ENCODE measurements at places on chromosomes 5 and 9. TPM values are rescaled to one million over a fixed set of nuclear protein-coding genes. Genes with fewer than 3 reads are reported as not detected.

SEC16A gene
- 39.9 TPM for total RNA-seq

TAF1L gene
- under 0.01 TPM for total RNA-seq

PCAT7 gene
- total RNA-seq = under 0.01 TPM

DNA sequence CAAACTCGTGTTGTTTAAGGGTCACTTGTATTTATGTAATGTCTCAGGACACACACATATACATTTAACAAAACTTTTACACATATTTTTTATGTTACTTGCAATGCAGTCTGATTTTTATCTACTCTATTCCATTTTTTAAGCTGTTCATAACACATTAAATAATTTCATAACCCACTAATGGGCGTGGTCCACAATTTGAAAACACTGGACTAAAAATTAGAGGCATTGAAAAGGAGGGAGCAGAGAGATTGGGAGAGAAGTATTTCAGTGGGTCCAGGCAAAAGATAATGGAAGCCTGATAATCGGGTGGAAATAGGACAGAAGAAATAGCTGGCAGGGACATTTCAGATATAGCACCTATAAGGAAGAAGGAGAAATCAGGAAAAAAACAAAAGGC lies 597.3 kb upstream of the CLINT1 start:
- no peak for DNase-seq

DNA sequence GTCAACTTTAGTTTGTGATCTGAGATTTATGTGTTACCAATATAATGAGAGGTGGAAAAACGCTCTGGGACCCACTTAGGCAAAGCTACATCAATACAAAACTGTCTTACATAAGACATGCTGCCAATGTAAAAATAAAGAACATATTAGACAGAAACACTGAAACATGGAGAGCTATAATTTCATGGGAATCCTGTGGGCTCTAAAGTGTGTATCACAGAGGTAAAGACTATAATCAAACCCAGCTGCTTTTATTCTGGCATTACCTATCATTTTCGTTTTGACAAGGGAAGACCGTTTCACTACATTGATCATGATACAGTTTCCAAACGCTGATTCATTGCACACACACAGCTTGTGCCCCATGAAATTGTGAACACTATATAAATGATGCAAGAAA lies 400.5 kb upstream of the TUSC1 start:
- DNase-seq = no peak

FOXD4L6 gene
- under 0.01 TPM for total RNA-seq

DNA sequence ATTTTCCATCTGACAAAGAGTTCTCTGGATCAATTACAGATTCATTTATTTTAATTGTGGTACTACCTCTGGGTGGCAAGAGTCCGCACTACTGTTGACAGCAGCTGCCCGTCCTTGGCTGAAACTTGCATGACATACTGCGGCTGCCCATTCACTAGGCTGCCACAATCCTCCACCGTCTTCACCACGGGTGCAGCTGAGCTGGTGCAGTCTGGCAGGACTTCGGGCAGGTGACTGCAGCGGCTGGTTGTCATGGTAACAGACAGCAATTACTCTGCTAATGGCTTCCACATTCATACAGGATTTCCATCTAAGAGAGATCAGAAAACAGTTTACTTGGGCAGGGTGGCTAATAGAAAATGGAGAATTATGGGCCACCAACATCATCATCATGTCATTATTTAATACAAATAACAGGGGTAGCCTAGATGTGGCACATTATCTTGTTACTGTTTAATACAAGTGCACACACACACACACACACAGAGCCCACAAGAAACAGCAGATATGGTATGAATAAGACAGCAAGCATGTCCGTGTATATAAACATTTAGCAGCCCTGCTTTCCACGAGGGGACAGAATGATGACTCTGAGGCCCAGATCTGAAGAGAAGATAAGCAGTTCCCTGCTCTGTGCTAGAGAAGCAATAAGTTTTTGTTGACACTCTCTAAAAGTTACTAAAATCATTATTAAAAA lies 112.3 kb downstream of the MARCHF3 start:
- DNase-seq = no peak

TIMD4 gene
- total RNA-seq = not detected

CCNO gene
- total RNA-seq = under 0.01 TPM

Data from hematopoietic multipotent progenitor cell (in vitro differentiated cells).